ENCODE measurements at places on chromosomes 3 and 15. TPM values are rescaled to one million over a fixed set of nuclear protein-coding genes. Genes with fewer than 3 reads are reported as not detected.

Gene TM4SF1
- 49.2 TPM for total RNA-seq

Gene NEK10
- 0.39 TPM for total RNA-seq

Gene DUOXA2
- 1.6 TPM for total RNA-seq

Gene PIK3CA
- 10.6 TPM for total RNA-seq

Gene CHRNA5
- total RNA-seq, result 12.0 TPM

- no peak overlapping the region for H3K4me3 ChIP-seq
- no peak for DNase-seq
- no peaks in the 10 kb centered on the region for H3K27me3 ChIP-seq
These were observed 122.4 kb downstream of the FOXP1 start for GRCh38 chr3:71461114-71461513.

DNA sequence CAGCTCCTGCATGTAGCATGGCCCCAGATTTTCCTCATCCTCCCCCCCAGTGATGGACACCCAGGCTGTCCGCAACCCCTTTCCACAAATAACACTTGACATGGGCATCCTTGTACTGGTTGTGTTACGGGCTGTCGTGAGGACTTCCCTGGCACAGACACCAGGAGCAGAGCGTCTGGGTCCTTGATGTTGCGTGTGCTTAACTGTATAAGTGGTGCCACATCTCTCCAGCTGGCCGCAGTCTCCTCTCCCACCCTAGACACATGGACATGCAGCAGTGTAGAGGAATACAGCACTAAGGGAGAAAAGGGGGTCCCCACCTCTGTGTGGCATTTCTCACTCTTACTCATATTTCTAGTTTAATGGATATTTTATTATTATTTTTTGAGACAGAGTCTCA, 56.6 kb downstream of the FBLN2 start:
- no peak overlapping the region for H3K27ac ChIP-seq
- no peak overlapping the region for H3K4me3 ChIP-seq
- no peaks in the 10 kb centered on the region for H3K4me1 ChIP-seq
- H3K36me3 ChIP-seq, result no peaks in the 10 kb centered on the region
- no peak for DNase-seq
- no peaks in the 10 kb centered on the region for H3K27me3 ChIP-seq

GRCh38 chr3:150697646-150698045, 6.1 kb downstream of the ERICH6 start:
- H3K4me1 ChIP-seq, result no peaks in the 10 kb centered on the region
- H3K27me3 ChIP-seq, result no peaks in the 10 kb centered on the region
- H3K36me3 ChIP-seq, result no peaks in the 10 kb centered on the region

- no peak overlapping the region for H3K4me3 ChIP-seq
- no peaks in the 10 kb centered on the region for H3K36me3 ChIP-seq
- no peak overlapping the region for H3K27ac ChIP-seq
- peaks cover 20% of the 10 kb centered on the region for H3K4me1 ChIP-seq
- DNase-seq, result no peak
These were observed 6.1 kb upstream of the HGD start for GRCh38 chr3:120688121-120688520.

DNA sequence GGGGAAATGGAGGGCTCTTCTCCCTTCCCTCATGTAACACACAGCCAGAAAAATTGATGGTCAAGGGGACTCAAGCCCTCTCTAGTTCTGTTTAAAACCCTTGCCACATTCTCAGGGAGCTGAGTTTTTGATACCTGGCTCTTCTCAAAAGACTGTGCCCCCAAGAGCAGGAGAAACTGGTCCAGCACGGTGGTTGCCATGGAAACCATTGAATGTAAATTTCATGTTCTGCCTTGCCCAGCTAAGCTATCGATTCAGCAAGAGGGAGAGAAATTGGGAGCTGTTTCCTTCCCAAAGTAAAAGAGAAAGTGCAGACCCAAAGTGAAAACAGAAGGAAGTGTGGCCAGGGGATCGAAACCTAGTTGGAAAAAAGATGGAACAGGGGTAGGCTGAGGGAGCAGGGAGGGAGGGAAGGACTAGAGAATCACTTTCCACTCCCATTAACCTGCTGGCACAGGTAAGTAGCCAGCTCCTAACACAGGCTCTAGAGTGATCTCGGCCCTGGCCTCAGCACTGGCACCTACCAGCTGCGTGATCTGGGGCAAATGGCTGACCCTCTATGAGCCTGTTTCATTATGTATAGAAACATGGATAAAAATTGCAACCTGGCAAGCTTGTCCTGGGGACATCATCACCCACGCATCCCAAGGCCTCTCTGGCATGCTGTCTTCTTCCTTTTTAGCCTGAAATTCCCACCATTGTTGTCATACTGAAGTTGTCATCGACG, 140.9 kb downstream of the TPRA1 start:
- H3K27me3 ChIP-seq, result no peaks in the 10 kb centered on the region
- H3K4me3 ChIP-seq, result no peak overlapping the region
- H3K4me1 ChIP-seq, result no peaks in the 10 kb centered on the region
- no peaks in the 10 kb centered on the region for H3K36me3 ChIP-seq

DNA sequence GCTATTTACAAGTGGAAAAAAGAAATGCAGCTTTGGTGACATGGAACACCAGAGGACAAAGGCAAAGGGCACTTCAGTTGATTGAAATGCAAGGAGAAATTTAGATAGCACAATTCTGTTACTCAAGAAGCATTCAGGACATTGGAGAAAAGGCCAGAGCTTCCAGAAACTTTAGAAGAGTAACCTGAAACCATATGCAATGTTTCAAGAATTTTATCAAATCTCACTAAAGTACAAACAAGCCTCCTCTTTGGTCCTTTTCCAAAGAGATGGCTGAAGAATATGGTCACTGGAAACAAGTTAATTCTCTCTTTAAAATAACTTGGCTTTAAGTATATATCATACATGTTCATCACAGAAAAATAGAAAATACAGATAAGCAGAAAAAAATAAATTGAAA, 14.6 kb upstream of the LMOD3 start:
- H3K27ac ChIP-seq, result no peak overlapping the region
- no peaks in the 10 kb centered on the region for H3K27me3 ChIP-seq
- H3K4me1 ChIP-seq, result no peaks in the 10 kb centered on the region
- no peak overlapping the region for H3K4me3 ChIP-seq

- no peaks in the 10 kb centered on the region for H3K36me3 ChIP-seq
- DNase-seq, result no peak
These were observed 188.5 kb downstream of the MAGI1 start for GRCh38 chr3:65850261-65850660.

DNA sequence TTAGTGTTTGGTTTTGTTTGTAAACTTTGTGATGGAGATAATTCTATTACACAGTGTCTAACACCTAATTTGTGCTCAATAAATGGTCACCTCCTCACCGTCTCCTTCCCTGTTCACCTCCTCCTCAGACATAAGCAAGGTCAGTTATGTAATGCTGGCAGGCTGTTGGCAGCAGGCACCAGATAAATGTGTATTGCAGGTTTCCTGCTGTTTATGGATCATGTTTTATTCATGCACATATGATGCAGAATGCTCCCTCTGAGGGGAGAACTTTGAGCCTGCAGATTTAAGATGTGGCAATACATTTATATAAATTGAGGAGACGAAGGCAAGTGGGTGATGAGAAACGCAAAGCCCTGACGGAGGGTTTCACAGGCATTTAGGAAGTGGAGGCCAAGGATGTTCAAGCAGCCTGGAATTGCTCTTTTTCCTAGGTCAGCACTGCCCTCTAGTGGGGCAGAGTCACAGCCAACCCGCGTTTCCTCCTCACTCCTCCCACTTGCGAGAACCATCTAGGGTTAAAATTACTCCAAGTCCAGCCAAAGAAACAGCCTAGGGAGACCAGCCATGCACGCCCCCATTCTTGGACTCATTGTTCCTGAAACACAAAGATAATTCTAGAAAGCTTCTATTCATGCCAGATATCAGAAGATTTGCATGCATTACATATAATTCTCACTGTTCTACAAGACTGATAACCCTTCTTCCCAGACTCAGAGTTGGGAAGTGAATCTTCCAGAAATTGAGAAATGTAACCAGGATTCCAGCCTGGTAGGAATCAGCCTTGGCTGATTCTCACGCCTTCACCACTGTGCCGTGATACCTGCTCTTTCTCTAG, 228.7 kb downstream of the SLCO3A1 start:
- H3K4me3 ChIP-seq, result no peak overlapping the region
- no peak overlapping the region for H3K27ac ChIP-seq
- DNase-seq, result peak; percentile 56
- no peaks in the 10 kb centered on the region for H3K4me1 ChIP-seq
- H3K27me3 ChIP-seq, result no peaks in the 10 kb centered on the region
- H3K36me3 ChIP-seq, result no peaks in the 10 kb centered on the region

DNA sequence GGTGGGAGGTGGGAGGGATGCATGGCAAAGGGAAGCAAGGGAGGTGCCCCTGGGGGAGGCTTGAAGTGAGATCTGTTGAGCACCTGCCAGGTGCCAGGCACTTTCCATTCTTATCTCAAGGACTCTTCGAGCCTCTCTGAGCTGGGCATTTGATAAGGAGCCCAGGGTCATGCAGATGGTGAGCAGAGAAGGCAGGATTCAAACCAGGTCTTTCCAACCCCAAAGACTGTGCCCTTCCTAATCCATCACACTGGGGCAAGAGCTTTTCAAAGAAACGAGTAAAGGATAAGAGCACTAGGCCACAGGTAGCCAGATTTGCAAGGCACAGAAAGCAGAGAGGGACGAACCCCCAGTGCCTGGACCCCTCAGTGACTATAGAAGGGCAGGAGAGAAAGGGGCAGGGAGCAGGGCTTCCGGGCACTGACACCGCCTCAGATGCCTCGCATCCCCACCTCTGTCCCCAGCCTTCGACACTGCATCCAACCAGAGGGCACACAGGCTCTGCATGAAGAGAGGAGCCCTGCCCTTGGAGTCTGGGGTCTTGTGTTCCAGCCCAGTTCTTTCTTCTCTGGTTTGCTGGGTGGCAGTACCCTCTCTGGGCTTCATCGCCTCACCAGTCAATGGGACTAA, 21.0 kb downstream of the IGDCC4 start:
- no peak for DNase-seq
- no peak overlapping the region for H3K27ac ChIP-seq
- no peak overlapping the region for H3K4me3 ChIP-seq
- no peaks in the 10 kb centered on the region for H3K36me3 ChIP-seq
- no peaks in the 10 kb centered on the region for H3K27me3 ChIP-seq

- H3K27me3 ChIP-seq, result no peaks in the 10 kb centered on the region
- H3K4me3 ChIP-seq, result no peak overlapping the region
These were observed 279.6 kb upstream of the CTDSPL start for GRCh38 chr3:37582086-37582485.

DNA sequence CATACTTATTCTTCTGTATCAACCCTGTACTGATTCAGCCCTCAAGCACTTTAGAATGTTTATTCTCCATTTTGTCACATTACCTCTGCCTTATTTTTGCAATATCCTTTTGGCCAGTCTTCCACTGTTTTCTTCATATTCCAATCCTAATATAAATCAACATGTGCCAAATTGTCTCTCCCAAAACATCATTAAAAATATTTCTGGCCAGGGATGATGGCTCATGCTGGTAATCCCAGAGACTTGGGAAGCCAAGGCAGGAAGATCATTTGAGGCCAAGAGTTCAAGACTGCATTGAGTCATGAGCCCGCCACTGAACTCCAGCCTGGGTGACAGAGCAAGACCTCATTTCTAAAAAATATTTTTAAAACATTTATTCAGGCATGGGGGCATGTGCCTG, 641.4 kb upstream of the CBLB start:
- no peak for DNase-seq
- no peaks in the 10 kb centered on the region for H3K27me3 ChIP-seq

DNA sequence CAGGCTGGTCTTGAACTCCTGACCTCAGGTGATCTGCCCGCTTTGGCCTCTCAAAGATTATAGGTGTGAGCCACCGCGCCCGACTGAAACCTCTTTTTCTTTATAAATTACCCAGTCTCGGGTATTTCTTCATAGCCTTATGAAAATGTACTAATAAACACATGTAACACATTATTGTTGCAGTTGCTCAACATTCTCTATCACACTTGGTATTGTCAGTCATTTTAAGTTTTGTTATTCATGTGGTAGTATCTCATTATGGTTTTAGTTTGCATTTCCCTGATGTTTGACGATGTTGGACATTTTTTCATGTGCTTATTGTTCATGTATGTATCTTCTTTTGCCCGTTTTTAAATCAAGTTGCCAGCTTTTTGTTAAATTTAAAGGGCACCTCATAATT, 109.7 kb downstream of the TCF12 start:
- H3K4me1 ChIP-seq, result no peaks in the 10 kb centered on the region
- no peak for DNase-seq
- no peak overlapping the region for H3K4me3 ChIP-seq
- H3K27ac ChIP-seq, result no peak overlapping the region

- DNase-seq, result no peak
- no peaks in the 10 kb centered on the region for H3K4me1 ChIP-seq
- no peak overlapping the region for H3K4me3 ChIP-seq
- H3K27me3 ChIP-seq, result no peaks in the 10 kb centered on the region
These were observed 15.0 kb downstream of the TASOR start for GRCh38 chr3:56667973-56668579.

- no peak for DNase-seq
- H3K27ac ChIP-seq, result no peak overlapping the region
- H3K36me3 ChIP-seq, result peaks cover 2% of the 10 kb centered on the region
- peaks cover 15% of the 10 kb centered on the region for H3K4me1 ChIP-seq
- no peaks in the 10 kb centered on the region for H3K27me3 ChIP-seq
These were observed 4.6 kb downstream of the SEMA7A start for GRCh38 chr15:74428970-74429780.

- H3K36me3 ChIP-seq, result no peaks in the 10 kb centered on the region
- H3K27ac ChIP-seq, result no peak overlapping the region
- peak; percentile 74 for DNase-seq
- H3K4me3 ChIP-seq, result peak overlapping the region; percentile 38
- H3K4me1 ChIP-seq, result no peaks in the 10 kb centered on the region
- no peaks in the 10 kb centered on the region for H3K27me3 ChIP-seq
These were observed 285.9 kb downstream of the XXYLT1 start for GRCh38 chr3:194985031-194985578.

- H3K27me3 ChIP-seq, result no peaks in the 10 kb centered on the region
- H3K4me3 ChIP-seq, result no peak overlapping the region
- DNase-seq, result no peak
- peak overlapping the region; percentile 23 for H3K27ac ChIP-seq
- no peaks in the 10 kb centered on the region for H3K4me1 ChIP-seq
These were observed 251.8 kb downstream of the MAGI1 start for GRCh38 chr3:65786890-65787289.

- H3K4me3 ChIP-seq, result no peak overlapping the region
- no peaks in the 10 kb centered on the region for H3K36me3 ChIP-seq
- H3K4me1 ChIP-seq, result no peaks in the 10 kb centered on the region
These were observed 48.1 kb downstream of the ALCAM start for GRCh38 chr3:105414841-105415240.

All from Caco-2 (cell line).